Right renal cortex interstitium (tissue), 3 donors: ENCODE measurements at places on chromosomes 1 and 21.

DNA sequence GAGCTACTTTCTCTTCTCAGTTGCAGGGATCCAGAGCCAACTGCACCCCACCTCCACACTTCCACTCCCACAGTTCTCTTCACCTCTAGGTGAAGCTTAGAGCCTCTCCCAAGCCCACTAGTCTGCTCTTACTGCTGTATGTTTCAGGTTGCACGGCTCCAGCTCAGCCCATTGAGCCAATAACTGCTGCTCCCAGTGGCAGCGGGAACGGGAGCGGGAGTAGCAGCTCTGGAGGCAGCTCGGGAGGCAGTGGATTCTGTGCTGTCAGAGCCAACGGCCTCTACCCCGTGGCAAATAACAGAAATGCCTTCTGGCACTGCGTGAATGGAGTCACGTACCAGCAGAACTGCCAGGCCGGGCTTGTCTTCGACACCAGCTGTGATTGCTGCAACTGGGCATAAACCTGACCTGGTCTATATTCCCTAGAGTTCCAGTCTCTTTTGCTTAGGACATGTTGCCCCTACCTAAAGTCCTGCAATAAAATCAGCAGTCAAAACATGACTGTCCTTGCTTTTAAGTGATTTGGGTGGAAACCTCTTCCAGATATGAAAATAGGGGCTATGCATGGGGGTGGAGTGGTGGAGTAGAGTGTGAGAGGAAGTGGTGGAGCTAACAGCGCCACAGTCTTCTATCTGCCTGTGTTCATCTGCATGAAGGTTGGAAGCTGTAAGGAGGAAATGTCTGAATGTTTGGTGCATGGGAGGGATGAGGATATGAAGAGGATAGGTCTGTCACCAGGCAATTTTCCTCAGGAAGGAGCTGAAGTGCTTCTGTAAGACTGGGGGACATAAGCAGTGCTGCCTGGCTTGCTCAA is 29.6 kb downstream of the CHIA start:
- DNase-seq, result no peak

- DNase-seq, result peak; percentile 88
Measured at GRCh38 chr1:45550401-45551351, at the start of gene AKR1A1. Gene AKR1A1 (plus strand): TSS chr1:45550826. CDS start chr1:45561795, 10,969 bp downstream.

DNA sequence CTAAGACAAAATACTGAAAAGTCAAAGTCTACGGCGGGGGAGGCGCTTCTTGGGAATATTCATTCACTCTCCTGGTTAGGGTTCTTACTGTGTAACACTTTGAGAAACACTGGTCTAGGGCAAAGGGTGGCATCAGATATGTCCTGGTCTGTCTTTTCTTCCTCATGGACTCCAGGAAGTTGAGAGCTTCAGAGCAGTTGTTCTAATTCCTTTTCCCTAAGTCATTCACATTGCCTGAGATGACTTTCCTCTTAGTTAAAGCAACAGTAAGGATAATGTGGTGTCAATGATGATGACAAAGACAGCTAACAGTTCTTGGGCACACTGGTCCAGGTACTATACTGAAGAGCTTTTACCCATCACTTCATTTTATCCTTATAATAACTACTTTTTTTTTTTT is 27.0 kb downstream of the FGGY start:
- DNase-seq, result no peak

DNA sequence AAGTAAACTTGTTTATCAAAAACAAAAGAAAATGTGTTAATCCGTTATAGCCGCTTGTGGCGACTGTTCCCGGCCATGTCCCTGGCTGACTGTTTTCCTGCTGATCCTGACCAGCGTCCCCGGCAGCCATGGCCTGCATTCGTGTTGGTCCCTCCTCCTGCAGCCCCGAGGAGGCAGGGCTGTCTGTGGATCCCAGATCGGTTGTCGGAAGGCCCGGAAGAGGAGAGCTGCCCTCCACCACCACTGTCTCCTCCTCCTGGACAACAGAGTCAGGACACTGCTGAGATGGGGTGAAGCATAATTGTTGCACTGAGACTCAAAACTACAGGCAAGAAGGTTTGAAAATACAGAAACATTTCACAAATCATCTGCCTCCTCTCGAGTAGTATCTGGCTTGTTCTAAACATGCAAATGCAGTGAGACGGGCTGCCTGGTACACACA is 3.6 kb upstream of the MXRA8 start:
- DNase-seq, result no peak

DNA sequence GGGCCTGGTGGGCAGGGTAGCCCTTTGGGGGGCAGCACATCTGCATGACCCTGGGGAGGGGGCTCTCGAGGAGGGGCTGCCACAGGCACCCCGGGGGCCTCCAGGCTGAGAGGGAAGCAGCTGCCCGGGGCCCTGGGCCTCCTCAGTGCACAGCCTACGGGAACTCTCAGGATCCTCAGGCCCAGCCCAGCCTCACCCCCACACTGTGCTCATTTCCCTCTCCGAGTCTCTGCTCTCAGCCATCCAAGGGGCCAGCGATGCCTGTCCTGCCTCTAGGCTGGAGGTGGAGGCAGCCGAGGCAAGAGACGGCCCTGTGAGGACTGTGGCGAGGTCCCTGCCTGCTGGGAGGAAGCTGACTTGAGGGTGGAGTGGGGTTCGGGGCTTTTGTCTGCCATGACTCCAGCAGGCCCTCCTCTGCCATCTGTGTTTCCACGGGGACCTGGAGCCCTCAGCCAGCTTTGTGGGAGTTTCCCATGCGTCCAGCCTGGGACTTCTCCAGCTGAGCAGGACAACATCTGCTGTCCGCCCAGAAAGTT is 7.2 kb upstream of the PLEKHG5 start:
- DNase-seq, result no peak

DNA sequence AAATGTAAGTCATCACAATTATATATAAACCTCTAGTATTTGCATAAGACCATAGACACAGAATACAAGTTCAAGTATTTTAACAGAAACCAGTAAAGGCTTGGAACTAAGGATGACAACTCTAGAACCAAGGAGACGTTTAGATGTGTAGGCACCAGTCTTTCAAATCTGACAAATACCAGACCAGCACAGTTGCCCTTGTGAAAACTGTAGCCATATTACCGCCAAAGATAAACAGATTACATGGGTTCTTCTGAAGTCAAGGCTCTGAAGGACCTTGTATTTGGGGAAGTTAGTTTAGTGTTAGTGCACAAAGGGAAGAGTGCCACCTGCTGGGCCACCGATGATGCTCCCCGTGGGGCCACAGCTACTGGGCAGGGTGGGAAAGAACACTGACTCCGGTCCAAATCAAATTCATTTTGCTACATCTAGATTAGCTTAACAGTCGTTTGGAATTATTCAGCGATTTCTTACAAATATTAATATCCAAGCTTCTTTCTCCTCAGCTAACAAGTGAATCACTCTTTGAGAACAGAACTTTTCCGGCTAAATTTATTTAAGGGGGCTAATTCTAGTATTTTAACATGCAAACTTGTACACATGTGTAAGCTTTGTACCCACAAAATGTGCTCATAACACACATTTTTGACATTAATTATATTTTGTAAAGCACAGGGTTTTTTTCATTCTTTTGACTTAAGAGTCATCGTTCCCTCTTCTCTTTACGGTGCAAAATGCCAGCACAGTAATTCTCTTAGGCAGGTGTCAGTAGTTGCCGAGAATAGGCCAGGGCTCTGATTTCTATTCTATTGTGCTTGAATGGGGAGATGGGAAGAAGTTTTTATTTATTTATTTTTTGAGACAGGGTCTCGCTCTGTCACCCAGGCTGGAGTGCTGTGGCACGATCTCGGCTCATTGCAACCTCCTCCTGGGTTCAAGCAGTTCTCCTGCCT is 8.0 kb upstream of the NIBAN1 start:
- no peak for DNase-seq
